ENCODE measurements at places on chromosomes 12 and 14.

DNA sequence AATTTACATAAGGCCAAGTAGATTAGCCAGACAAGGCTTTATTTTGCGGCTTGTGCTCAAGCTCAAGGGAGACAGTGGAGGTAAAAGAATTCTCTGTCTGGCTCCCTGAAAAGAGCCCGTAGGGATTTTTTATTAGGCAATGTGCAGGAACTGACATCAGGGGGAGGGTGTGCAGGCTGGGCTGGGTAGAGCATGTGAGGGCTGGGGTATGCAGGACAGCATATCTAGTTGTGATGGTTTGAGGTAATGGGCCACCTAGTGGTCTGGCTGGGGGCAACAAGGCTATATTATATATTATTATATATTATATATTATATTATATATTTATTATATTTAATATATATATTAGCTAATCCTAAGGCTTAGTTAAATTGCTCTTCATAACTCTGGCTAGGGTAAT, 102.1 kb downstream of the TMEM117 start:
- no peak for DNase-seq

- peak; percentile 76 for DNase-seq
Measured at GRCh38 chr12:132170094-132170636, 25.9 kb downstream of the NOC4L start.

DNA sequence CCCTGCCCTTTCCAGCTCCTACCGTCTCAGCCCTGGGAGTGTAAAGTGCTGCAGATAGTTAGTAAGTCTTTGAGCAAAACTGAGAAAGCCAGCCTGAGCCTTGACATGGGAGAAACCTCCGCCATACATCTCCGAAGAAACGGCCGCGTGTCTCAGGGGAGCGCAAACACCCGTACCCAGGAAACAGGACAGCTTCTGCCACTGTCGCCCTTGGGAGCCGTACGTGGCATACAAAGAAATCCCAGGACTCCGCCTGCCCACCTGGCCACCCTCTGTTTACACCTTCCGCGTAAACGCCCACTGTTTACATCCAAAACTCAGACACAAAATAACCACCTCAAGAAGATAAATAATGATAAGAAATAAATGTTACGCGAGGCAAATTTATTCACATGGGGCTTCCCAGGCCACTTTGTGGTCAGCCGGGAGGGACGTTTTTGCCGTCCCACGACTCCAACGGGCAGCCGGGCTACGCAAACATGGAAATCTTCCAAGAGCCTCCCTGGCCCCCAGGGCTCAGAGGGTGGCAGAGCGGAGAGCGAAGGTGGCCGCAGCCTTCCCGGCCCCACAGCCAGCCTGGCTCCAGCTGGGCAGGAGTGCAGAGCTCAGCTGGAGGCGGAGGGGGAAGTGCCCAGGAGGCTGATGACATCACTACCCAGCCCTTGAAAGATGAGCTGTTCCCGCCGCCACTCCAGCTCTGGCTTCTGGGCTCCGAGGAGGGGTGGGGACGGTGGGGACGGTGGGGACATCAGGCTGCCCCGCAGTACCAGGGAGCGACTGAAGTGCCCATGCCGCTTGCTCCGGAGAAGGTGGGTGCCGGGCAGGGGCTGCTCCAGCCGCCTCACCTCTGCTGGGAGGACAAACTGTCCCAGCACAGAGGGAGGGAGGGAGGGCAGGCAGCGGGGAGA, at the start of gene BDKRB2:
Gene BDKRB2 (plus strand): TSS at position 689 of the 908 bp plus-strand sequence. CDS start 32,269 bp downstream, outside the sequence.
- peak; percentile 34 for DNase-seq

- DNase-seq = no peak
Measured at GRCh38 chr14:38065106-38065762, 142.5 kb upstream of the SSTR1 start.

DNA sequence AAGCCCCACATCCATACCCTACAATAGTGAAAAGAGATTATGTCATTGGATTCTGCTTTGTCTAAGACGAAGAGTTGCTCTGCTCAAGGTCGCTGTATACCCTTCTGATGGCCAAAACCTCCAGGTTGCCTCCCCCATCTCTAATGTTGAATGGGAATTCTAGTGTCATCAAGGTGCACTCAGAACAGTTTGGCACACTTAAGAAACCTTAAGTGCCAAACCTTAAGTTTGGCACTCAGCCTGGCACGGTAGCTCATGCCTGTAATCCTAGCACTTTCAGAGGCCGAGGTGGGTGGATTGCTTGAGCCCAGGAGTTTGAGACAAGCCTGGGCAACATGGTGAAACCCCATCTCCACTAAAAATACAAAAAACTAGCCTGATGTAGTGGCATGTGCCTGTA, 1245.6 kb upstream of the SEL1L start:
- DNase-seq = no peak

GRCh38 chr12:12384571-12385340, 27.9 kb downstream of the BORCS5 start:
- no peak for DNase-seq

DNA sequence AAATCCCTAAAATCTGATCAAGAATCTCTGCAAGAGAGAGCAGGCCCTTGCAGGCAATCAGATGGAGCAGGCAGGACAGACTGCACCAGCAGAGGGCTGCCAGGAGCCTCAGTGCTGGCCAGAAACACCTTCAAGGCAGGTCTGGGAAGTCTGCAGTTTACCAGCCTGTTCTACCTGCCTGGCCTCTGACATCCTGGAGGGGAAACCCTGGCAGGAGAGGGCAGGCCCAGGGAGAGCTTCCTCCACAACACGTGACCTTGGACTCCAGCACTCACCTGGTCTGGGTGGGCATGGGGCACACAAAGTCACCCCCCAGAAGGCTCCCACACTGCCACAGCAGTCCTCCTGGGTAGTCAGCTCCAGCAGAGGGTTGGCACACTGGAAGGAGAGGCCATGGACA, 56.0 kb downstream of the ISCA2 start:
- no peak for DNase-seq

- peak; percentile 53 for DNase-seq
Measured at GRCh38 chr12:56488041-56488955, at the start of gene GLS2. TSS of gene GLS2 (minus strand) at chr12:56488161. CDS start at chr12:56488118, 43 bp downstream.

- no peak for DNase-seq
Measured at GRCh38 chr12:57299514-57300016, 48.6 kb upstream of the STAC3 start.

GRCh38 chr14:102593061-102593824, 794 bp downstream of the RCOR1 start:
- no peak for DNase-seq

GRCh38 chr14:104137297-104138097, 890 bp upstream of the KIF26A start:
- DNase-seq = no peak

GRCh38 chr12:6058481-6059161, 65.8 kb downstream of the VWF start:
- DNase-seq = no peak

- DNase-seq = no peak
Measured at GRCh38 chr12:132300789-132301722, 28.3 kb downstream of the GALNT9 start.

DNA sequence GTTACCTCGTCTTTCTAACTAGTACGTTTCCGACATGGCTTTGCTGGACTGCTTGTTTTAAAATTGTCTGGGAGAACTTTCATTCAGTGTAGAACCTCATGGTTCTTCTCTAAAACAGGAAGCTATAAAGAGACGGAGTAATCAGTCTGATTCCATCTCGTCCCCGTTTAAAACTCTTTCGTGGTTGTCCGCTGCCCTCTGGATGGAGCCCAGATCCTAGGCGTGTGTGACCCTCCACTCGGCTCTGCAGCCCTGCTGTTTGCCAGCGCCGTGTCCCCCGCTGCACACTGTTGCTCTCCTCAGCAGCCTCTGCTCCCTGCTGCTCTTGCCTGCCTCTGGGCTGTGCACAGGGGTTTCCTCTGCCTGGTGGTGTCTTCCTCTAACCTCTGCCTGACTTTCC, 50.2 kb downstream of the SLC8B1 start:
- DNase-seq = no peak

DNA sequence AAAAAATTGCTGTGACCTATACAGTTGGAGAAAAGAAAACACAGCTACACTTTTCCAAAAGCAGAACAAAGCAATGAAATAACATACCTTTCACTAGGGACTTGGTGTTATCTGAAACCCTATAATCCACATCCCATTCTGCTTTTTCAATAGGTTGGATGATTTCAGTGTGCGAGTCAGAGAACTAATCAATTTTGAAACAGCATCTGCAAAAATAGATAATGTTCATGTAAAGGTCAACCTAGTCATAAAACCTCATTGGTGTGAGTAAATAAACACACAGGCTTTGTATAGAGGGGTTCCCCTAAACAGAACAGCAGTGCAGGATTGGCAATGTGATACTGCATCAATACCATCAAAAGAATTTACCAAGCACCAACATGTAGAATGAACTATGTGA, 173.0 kb upstream of the G2E3 start:
- DNase-seq = no peak

GRCh38 chr14:86203843-86204242, 673.9 kb downstream of the FLRT2 start:
- no peak for DNase-seq

DNA sequence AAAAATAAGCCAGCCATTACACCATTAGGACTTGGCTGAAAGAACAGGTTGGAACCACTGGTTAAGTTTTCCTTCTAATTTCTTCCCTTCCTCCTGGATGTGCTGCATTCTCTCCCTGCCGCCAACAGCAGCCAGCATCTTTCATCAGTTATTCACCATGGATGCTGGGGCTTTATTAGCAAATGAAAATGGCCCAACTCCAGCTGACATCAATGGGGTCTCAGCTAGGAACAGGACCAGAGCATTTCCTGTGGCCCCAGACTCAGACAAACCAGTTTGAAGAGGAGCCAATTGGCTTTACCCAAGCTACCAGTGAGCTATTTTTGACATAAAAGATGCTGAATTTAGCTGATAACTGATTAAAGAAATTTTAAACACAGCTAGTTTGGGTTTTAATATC, 26.0 kb upstream of the TBX5 start:
- no peak for DNase-seq

DNA sequence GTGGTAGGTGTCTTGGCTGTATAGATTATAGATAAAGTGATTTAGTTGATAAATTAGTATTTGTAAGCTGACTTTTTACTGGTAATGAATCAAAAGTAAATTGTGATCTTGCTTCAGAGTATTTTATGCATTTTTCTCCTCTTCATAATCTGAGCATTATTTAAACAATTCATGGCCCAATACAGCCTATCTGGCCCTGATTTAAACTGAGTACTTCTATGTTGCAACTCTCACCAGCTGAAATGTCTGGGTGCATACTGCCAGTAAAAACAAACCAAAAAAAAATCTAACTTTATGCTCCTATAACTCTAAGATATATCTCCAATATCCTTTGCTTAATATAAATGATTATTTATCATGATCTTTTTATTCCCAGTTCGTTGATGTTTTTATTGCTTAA, 86.6 kb downstream of the MIA2 start:
- DNase-seq = no peak

DNA sequence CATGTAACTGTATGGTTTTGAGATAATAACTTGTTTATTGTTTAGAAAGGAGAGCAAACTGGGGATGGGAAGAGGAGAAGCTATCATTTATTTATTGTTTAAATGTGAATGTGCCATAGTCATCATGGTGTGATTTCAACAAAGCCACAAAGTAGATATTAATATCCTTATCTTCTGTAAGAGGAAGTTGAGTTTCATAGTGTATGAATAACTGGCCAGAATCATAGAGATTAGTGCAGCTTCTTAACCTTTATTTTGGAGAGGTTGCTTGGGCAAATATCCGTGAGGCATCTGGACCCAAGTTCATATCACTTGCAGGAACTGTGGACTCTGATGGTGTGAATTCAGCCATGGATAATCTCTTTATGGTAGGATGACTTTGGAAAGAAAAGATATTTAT, 26.8 kb upstream of the LYZ start:
- DNase-seq = no peak

DNA sequence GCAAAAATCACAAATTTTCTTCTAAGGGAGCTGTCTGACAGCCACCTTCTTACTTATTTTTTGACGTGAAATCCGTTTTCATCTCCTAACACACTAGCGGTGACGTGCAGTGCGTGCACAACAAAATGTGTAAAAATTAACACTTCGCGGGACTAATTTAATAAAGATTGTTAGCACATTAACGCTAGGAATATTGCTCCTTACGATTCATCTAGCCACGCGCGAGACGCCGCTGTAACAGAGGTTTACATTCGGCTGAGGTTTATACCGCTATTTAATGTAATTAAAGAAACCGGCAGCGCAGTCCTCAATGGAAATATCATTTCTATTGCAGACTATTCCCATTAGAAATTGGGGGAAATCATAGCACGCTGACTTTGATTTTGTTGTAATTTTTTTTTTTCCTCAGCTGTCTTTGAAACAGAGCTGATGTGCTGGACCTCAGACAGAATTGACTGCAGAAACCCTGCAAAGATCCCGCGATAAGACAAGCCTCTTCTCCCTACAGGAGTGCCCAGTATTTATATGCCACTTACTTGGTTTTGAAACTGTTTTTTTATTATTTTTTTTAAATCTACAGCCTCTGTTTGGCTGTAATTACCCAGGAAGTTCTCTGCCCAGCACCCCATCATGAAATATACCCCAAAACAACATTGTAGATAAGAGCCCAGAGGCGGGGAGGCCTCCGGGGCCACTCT, 31.2 kb downstream of the BCL11B start:
- DNase-seq = no peak

DNA sequence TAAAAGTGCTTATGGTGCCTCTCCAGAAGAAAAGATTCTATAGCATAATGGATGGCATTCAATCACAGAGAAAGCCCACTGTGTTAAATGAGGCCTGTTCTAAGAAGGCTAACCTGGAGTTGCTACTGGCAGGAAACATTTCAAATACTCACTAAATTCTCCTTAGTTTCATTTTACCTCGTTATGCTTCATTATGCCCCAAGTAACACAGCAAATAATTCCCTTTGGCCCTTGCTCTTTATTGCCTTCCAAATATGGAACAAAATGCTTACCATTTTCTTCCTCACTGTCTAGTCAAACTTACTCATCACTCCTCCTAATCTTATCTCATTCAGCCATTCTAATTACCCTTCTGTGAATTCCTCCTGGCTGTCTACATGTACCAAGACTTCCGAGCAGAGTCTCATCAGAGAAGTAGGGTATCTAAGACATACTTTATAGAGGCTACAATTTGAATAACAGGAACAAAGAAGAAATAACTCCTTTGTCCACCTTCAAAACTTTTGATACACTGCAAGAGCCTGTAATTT, 292.1 kb upstream of the CLEC14A start:
- no peak for DNase-seq

- DNase-seq = no peak
Measured at GRCh38 chr12:41032386-41032785, 155.7 kb upstream of the PDZRN4 start.

GRCh38 chr12:91044586-91044985, 13.2 kb downstream of the KERA start:
- DNase-seq = no peak

GRCh38 chr12:112422531-112422930, 3.8 kb downstream of the PTPN11 start:
- DNase-seq = no peak

- no peak for DNase-seq
Measured at GRCh38 chr12:6125310-6125608, 789 bp upstream of the VWF start.

DNA sequence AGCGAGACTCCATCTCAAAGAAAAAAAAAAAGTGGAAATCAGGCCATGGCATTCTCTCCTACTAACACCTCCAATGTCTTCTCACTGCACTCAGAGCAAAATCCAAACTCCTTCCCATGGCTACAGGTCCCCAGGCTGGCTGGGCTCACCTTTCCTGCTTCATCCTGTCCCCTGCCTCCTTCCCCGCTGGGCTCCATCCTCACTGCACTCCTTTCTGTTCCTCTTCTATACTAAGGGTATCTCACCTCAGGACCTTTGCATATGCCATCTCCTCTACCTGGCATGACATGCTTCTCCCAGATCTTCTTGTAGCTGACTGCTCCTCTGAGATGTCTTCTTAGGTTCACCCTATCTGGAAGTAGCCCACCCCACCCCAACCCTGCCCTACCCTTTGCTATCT, 111.1 kb downstream of the DPF3 start:
- no peak for DNase-seq

Measured in fibroblast of skin of left quadriceps (primary cell).